Breast epithelium (tissue), 4 donors: ENCODE measurements at places on chromosomes 5 and 9. TPM values are rescaled to one million over a fixed set of nuclear protein-coding genes. Genes with fewer than 3 reads are reported as not detected.

- H3K36me3 ChIP-seq = no peaks in the 10 kb centered on the region
- no peak for DNase-seq
- H3K4me3 ChIP-seq = no peak overlapping the region
- no peaks in the 10 kb centered on the region for H3K27me3 ChIP-seq
- H3K27ac ChIP-seq = no peak overlapping the region
- H3K4me1 ChIP-seq = no peaks in the 10 kb centered on the region
Observed at GRCh38 chr5:40559306-40559705, 120.4 kb upstream of the PTGER4 start.

DNA sequence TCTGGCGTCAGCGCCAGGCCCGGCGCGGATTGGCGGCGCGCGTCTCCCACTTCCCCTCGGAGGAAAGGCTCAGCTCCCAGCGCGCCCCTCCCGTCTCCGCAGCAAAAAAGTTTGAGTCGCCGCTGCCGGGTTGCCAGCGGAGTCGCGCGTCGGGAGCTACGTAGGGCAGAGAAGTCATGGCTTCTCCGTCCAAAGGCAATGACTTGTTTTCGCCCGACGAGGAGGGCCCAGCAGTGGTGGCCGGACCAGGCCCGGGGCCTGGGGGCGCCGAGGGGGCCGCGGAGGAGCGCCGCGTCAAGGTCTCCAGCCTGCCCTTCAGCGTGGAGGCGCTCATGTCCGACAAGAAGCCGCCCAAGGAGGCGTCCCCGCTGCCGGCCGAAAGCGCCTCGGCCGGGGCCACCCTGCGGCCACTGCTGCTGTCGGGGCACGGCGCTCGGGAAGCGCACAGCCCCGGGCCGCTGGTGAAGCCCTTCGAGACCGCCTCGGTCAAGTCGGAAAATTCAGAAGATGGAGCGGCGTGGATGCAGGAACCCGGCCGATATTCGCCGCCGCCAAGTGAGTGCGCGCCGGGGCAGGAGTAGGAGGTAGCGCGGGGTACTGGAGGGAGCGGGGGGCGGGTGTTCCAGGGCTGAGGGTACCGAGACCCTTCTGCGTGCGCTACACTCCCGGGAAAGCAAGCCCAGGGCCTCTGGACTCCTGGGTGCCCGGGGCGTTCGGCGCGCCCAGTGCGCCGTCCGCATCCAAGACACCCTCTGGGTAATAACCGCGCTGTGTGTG, at the start of gene MSX2:
TSS of gene MSX2 (plus strand) at position 99 of the 777 bp plus-strand sequence. CDS start at position 177, 78 bp downstream.
- peak within 1 kb of the TSS; percentile 92 for H3K27ac ChIP-seq
- H3K4me1 ChIP-seq = no peaks in the 10 kb centered on the region
- peaks cover 33% of the 10 kb centered on the region for H3K27me3 ChIP-seq
- no peaks in the 10 kb centered on the region for H3K36me3 ChIP-seq
- peak within 1 kb of the TSS; percentile 65 for H3K4me3 ChIP-seq

DNA sequence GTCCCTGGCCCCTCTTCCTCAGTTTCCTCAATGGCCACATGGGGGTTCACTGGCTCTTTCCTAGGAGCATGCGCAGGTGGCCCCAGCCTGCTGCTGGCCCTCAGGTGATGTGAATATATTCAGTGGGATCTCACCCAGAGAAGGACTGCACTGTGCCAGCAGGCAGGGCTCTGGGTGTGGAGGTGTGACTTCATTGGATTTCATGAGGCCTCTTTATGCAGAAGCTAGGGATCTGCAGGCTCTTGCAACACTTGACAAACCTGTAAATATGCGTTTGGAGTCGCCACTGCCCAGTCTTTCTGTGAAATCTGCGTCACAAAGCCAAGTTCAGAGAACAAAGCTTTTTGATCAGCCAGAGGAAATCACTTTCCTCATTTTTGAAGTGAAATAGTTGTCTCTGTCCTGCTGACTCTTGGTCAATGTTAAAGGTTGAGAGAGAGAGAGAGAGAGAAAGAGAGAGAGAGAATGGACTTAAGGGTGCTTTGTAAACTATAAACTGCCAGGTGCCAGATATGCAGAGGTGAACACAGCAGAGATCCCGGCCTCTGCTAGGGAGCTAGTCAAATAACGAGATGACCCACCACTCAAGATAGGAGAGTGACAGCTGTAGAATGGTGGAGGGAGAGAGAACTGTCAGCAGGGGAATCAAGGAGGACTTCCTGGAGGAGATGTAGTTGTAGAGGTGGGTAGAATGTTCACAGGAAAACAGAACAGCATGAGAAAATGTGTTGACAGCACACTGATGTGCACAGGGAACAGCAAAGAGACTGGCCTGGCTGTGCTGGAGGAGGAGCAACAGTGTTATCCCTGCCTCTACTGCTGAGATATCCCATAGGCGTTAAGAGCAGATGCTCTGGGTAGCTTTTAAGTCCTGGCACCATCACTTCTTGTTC, 167.0 kb upstream of the ZNF618 start:
- H3K27me3 ChIP-seq = no peaks in the 10 kb centered on the region
- DNase-seq = no peak
- no peaks in the 10 kb centered on the region for H3K4me1 ChIP-seq
- no peaks in the 10 kb centered on the region for H3K36me3 ChIP-seq
- no peak overlapping the region for H3K4me3 ChIP-seq

DNA sequence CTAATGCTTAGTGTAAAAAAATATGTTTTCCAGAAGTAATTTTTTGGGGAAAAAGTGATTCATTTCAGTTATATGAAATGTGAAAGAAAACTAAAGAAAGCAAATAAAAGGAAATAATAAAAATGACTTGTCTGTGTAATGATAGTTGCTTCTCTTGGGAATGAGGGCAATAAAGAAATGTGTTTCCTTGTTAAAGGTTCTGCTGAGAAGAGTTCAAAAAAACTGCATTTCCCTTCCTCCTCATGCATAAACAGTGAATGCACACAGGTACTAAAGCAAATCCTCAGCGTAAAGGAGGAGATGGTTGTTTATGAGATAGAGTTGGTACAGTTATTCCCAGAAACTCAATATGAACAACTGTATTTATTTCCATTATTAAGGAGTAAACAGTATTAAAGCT, 307.6 kb downstream of the GLIS3 start:
- H3K4me3 ChIP-seq = no peak overlapping the region
- no peaks in the 10 kb centered on the region for H3K4me1 ChIP-seq
- no peak for DNase-seq
- H3K36me3 ChIP-seq = no peaks in the 10 kb centered on the region
- H3K27ac ChIP-seq = no peak overlapping the region
- no peaks in the 10 kb centered on the region for H3K27me3 ChIP-seq

- peak; percentile 82 for DNase-seq
- no peaks in the 10 kb centered on the region for H3K4me1 ChIP-seq
- no peaks in the 10 kb centered on the region for H3K27me3 ChIP-seq
- H3K36me3 ChIP-seq = no peaks in the 10 kb centered on the region
Observed at GRCh38 chr5:69492391-69492922, at the start of gene OCLN. Gene OCLN, plus strand, starts transcription at chr5:69492790. Its CDS starts 11,455 bp downstream, at chr5:69504245.

DNA sequence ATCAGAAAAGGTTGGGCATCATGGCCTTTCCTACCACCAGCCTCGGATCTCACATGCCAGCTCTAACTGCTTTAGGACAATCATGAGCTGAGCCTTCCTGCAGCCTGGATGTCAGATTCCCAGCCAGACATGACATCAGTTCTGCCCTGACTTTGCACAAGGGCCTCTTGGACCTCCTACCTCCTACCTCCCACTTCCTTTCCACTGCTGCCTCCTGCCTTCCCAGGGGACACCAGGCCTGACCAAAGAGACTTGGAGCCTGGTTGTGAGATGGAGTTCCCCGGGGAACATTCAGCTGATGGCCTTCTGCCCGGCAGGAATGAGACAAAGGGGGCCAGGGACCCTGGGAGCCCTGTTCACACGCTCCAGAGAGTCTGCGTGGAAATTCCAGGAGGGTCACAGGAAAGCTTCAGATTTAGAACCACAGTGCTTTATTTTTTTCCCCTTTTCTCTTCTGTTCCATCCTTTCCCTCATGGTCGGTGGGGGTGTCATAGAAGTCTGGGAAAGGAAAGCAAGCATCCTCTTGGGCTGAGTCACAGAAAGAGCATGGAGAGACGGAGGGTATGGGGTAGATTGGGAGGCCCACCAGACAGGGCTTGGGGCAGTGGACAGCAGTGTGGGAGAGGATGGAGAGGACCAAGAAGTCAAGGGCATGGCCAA, 35.4 kb upstream of the IL17B start:
- H3K36me3 ChIP-seq = no peaks in the 10 kb centered on the region
- H3K4me1 ChIP-seq = no peaks in the 10 kb centered on the region
- peak overlapping the region; percentile 92 for H3K27ac ChIP-seq
- H3K4me3 ChIP-seq = no peak overlapping the region
- H3K27me3 ChIP-seq = no peaks in the 10 kb centered on the region
- DNase-seq = no peak

- no peaks in the 10 kb centered on the region for H3K36me3 ChIP-seq
- DNase-seq = no peak
- no peak overlapping the region for H3K4me3 ChIP-seq
- no peak overlapping the region for H3K27ac ChIP-seq
- H3K4me1 ChIP-seq = no peaks in the 10 kb centered on the region
- H3K27me3 ChIP-seq = no peaks in the 10 kb centered on the region
Observed at GRCh38 chr9:109419531-109419930, 78.6 kb downstream of the PTPN3 start.

- no peaks in the 10 kb centered on the region for H3K36me3 ChIP-seq
- no peak overlapping the region for H3K27ac ChIP-seq
- H3K27me3 ChIP-seq = no peaks in the 10 kb centered on the region
- no peaks in the 10 kb centered on the region for H3K4me1 ChIP-seq
Observed at GRCh38 chr9:77756449-77756848, 108.3 kb upstream of the GNA14 start.

DNA sequence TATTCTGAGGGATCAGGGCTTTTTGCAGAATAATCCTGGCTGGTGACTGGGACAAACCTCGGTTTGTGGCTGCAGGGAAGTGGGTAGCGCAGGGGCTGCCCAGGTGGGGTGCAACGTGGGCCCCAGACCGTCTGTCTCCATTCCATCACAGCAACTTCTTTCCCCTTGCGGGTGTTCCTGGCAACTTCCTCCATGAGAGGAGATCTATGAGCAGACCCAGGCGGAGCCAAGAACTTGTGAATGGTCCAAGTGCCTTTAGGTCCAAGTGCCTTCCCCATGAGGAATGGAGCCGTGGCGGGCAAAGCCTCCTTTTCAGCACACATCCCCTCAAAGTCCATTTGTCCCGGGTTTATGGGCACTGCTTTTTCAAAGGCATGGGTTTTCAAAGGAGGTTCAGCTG, 136.5 kb downstream of the PHF2 start:
- no peak overlapping the region for H3K27ac ChIP-seq
- no peak for DNase-seq
- no peaks in the 10 kb centered on the region for H3K27me3 ChIP-seq
- no peaks in the 10 kb centered on the region for H3K4me1 ChIP-seq
- H3K4me3 ChIP-seq = no peak overlapping the region

- no peaks in the 10 kb centered on the region for H3K4me1 ChIP-seq
- H3K36me3 ChIP-seq = no peaks in the 10 kb centered on the region
- DNase-seq = no peak
- H3K4me3 ChIP-seq = no peak overlapping the region
- no peaks in the 10 kb centered on the region for H3K27me3 ChIP-seq
Observed at GRCh38 chr9:121707477-121708424, 56.3 kb downstream of the DAB2IP start.

GRCh38 chr9:125913551-125913950, 166.4 kb downstream of the PBX3 start:
- DNase-seq = no peak
- no peak overlapping the region for H3K4me3 ChIP-seq
- H3K36me3 ChIP-seq = no peaks in the 10 kb centered on the region

DNA sequence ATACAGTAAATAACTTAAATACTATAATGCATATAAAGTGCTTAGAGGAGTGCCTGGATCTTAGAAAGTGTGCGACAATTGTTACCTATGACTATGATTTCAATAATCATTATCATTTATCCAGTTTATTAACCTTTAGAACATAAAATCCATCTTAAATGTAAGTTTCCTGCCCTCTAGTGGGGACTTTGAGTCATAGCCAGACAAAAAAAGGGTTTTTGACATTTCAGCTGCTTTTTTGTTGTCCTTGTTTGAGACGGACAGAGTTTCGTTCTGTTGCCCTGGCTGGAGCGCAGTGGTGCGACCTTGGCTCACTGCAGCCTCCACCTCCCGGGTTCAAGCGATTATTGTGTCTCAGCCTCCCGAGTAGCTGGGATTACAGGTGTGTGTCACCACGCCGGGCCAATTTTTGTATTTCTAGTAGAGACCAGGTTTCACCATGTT, 9.7 kb upstream of the C9orf152 start:
- DNase-seq = no peak

DNA sequence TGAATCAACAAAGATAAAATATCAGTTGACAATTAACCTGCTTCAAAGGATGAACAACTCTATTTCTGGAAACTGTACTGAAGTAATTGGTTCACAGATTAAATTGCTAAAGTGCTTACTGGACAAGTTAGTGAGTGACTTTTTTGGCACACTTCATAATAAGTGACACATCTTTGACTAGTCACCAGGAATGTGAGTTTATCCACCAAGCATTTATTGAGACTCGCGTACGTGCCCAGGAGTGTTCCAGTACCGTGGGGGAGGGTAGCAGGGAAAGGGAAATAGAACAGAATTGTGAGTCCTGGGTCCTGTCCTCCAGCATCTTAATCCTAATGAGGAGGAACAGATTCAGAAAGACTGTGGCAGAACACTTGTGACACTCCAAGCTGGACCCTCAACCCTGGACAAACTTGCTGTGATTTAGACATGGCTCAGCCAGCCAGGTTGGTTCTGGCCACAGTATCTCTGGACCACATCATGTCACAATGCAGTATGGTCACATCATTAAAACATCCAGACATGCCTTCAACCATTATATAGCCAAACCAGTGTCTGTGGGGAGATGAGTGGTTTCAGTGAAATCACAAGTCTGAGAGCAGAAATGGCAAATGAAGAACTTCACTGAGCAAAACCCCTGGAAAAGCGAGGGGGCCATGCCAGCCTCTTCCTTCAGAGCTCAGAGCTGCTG, 623.1 kb downstream of the BNC2 start:
- H3K4me1 ChIP-seq = no peaks in the 10 kb centered on the region
- H3K27me3 ChIP-seq = no peaks in the 10 kb centered on the region
- no peak overlapping the region for H3K27ac ChIP-seq
- no peak for DNase-seq
- no peak overlapping the region for H3K4me3 ChIP-seq

DNA sequence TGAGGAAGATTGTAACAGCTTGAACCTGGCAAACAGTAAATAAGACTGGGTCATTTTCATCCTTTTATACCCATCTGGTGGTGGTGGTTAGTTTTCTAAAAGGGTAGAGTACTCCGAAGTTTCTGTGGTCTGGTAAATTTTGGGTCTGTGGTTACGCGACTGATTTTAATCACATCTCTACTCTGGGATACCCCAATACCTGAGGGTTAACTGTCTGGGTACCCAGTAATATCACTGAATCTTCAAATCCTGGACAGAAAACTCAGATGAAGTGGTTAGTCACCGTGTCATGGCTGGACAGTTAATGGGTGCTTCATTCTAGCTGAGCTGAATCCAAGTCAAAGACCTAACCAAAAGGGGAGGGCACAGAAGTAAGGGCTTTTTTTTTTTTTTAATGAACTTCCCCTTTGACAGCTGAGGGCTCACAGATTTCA, 474.2 kb downstream of the GADD45G start:
- no peak overlapping the region for H3K27ac ChIP-seq
- H3K36me3 ChIP-seq = no peaks in the 10 kb centered on the region
- no peaks in the 10 kb centered on the region for H3K27me3 ChIP-seq
- DNase-seq = no peak
- H3K4me3 ChIP-seq = no peak overlapping the region
- H3K4me1 ChIP-seq = no peaks in the 10 kb centered on the region

The PCDHGB5 gene
- total RNA-seq = 19.8 TPM

The UGT3A2 gene
- not detected for total RNA-seq

The SHC3 gene
- 2.3 TPM for total RNA-seq

The ACOT12 gene
- not detected for total RNA-seq

The AK8 gene
- 2.6 TPM for total RNA-seq

The CCDC180 gene
- total RNA-seq = 5.4 TPM

The PHF24 gene
- total RNA-seq = 0.33 TPM

The ZNF618 gene
- total RNA-seq = 4.6 TPM

The RBM18 gene
- 13.4 TPM for total RNA-seq

The BARHL1 gene
- total RNA-seq = not detected
